Immature natural killer cell (primary cell): ENCODE measurements at places on chromosomes 3 and 15.

GRCh38 chr3:73401059-73401458, 223.7 kb downstream of the PDZRN3 start:
- no peak for DNase-seq

DNA sequence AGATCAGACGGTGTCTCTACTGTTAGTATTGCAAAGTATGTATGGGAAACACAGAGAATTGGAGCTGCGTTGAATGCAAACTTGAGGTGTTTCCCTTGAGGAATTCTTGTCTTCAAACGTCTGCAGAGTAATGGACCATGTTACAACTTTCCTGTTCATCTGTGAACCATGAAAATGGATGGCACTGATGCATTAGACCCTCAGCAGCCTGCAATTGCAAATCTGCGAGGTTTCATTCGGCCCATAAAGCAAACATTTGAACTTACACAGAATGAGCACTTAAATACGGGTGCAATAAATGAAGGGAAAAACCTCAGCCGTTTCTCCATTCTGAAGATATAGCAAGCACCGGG, 49.7 kb downstream of the LRRN1 start:
- no peak for DNase-seq

DNA sequence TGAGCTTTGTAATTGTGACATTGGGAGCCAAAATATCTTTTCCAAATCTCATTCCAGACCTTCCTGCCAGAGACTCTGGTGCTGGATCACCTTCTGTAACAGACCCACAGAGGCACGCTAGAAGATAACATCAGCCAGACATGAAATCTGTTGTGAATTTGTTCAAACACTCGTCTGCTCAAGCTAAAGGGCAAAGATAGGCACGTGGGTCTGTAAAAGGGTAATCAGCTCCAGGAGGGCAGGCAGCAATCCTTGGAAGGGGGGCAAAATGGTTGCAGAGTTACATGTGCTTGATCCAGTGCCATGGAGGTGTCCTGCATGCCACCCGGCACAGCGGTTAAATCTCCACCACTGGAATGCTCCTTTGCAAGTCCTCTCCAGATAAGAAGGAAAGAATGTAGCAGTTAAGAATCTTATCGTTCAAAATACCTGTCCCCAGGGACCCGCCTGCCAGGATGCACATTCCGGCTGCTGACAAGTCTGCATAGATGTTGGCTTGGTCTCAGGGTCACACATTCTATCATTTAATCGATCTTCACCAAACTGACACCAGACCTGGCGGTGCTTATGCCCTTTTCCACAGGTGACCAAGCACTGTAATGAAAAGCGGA, 74.8 kb downstream of the ADAMTS9 start:
- no peak for DNase-seq

- no peak for DNase-seq
Measured at GRCh38 chr15:99145778-99146177, 40.9 kb downstream of the SYNM start.

DNA sequence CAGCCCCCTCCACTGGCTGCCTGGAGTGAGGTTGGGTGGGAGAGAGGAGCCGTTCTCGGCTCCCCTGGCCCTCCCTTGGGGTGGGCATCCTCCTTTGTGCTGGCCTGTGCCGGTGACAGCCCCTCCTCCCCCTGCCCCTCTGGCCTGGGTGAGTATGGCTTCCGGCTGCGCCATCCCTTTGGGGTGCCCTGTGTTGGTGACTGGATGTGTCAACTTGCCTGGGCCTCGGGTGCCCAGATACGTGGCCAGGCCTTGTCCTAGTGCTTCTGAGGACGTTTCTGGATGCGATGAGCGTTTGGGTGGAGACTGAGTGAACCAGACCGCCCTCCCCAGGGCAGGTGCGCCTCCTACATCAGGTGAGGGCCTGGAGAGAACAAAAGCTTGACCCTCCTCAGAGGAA, 59.7 kb downstream of the PLXNA1 start:
- no peak for DNase-seq

DNA sequence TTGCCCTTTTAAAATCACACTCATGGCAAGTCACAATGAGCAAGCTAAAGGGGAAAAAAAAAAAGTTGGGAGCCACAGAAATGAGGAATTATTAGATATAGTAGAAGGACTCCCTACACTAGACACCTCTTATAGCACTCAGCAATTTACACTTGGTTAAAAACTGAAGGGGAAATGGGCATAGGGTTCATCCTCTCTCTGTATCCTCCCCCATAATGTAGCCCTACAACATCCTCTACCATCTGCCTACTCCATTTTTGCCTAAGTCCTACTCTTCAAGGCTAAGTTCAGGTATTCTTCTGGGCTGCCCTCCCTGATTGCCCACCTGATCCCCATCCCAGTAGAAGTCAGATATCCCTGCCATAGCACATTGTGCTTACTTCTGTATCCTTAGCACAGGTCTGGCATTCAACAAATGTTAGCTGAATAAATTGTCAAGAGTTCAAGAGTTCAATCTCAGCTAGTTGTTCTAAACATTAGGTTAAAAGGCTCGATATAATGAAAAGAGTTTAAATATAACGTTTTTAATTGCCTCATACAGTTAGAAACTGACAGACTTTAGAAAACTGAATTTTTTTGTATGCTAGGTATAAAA, 14.5 kb downstream of the SETD2 start:
- DNase-seq, result no peak

GRCh38 chr15:60413231-60413824, 15.5 kb upstream of the ANXA2 start:
- DNase-seq, result no peak

DNA sequence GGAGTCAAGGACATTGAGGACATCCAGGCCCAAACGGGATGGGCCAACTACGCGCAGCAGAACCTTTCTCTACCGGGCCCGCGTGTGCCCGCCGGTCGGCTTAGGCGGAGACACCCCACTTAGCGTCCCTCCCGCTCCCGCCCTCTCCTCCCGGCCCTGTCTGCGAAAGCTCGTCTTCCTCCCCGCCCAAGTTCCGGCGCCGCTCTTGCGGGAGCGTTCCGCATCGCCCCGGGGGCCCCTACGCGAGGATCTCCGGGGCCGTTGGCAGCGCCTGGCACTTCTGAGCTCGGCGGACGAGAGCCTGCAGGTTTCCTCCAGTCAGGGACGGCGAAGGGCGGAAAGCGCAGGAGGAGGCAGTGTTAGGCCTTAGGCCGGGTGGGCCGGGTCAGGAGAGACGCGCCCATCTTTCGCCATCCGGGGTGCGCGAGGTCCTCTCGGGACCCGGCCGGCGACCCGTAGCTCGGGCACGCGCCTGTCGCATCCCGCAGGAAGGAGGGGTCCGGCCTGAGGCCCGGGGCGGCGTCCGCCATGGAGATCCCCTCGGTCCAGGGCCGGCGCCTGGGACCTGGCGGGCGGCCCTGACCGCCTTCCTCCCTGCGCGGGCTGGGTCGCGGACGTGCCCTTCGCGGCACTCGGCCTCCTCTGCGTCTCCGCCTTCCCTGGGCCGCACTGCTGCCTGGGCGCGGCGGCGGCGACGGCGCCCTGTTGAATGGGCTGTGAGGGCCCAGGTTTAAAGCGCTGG, at the start of gene FEM1B:
Gene FEM1B (plus strand): TSS at position 143 of the 742 bp plus-strand sequence. CDS start 673 bp downstream, outside the sequence.
- peak; percentile 94 for DNase-seq

DNA sequence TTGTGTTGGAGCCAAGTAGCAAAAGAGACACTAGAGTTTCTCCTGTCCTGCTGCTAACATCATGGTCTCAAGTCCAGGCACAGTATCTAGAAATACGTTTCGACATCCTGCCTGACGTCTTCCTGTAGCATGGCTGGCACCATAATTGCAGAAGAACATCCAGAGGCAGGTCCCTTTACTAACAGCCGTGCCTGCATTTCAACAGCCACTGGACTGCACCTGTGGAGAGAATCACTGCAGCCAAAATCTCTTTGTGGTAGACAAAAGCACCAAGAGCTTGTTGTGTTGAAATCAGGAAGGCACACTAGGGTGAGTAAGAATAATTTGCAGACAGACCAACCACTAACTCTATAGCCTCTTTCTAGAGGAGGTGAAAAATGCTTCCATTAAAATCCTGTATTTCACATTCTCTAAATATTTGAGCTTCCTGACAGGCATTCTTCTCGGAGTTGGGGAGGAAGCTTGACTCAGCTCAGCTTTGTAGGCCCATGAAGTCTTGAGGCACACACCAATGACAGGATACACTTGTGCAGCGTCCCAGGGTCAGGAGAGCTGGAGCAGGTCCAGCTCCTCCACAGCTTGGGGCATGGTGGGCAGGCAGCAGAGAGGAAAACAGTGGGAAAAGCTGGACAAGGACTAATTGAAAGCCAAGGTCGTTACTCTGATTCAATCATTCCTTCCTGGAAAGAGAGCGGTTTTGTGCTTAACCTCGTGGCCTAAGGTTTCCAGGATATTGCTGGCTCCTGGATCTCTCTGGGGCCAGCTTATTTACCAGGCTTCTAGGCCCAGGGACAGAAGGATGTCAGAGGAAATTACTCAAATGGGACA, 244.9 kb downstream of the FAM43A start:
- DNase-seq, result no peak
